Stimulated activated CD4-positive, alpha-beta T cell treated with anti-CD3 and anti-CD28 coated beads, Interleukin-1b, Interleukin-23, amount 100 ng/mL, for 1 hour (primary cell): ENCODE measurements at places on chromosomes 11 and 22.

DNA sequence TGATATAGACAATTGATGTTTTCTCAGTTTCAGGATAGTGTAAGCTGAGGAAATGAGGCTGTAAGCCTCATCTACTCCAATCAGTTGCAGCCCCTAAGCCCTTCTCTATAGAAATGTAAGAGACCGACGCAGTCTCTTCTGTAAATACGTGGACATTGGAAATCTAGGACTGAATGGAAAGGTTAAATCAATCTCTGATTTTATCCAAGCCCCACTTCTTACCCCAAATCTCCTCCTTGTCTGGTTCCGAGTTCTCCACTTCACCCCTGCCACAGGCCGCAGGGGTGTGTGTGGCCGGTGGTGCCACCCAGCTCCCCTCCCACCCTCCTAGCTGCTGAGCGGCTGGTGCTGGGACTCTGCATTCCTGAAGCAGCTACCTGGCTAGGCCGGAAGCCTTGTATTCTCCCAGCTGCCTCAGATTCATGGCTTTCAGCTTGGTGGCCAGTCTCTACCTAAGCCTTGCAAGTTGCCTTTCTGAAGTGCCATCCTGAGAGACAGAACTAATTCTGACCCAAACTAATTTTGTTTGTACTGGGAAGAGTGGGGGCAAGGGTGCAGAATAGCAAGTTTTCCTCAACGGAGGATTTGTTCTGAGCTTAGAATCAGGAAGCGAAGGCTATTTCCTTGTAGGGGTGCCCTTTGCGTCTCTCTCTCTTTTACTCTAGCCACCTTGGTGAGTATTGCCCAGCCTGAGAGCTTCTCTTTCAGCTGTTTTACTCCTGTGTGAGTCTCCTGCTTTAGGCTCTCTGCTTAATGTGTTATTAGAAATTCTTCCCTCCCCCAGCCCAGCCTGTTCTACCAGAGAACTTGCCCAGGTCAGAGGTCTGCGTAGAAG is 749 bp downstream of the VWA5A start:
- DNase-seq, result no peak

DNA sequence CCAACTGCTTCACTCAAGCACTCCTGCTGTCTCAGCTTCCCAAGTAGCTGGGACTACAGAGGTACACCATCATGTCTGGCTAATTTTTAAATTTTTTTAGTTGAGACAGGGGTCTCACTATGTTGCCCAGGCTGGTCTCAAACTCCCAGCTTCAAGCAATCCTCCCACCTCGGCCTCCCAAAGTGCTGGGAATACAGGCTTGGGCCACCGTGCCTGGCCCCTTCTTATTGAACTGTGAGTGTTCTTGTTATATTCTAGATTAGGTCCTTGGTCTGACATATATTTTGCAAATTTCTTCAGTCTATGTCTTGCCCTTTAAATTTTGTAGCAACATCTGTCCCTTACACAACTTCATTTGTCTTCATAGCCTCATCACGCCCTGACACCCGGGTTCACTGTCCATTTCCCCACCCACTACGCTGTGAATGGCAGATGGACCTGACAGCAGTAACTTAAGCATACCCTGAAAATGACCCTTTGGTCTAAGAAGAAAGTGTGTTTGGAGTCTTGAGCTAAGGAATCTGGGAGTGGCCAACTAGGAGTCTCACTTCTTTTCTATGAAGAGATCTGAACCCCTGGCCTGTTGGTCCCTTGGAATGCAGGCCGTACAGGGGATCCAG is 4.2 kb upstream of the FAM118A start:
- DNase-seq, result no peak

- no peak for DNase-seq
Measured at GRCh38 chr22:39504071-39504470, 2.0 kb downstream of the MIEF1 start.

DNA sequence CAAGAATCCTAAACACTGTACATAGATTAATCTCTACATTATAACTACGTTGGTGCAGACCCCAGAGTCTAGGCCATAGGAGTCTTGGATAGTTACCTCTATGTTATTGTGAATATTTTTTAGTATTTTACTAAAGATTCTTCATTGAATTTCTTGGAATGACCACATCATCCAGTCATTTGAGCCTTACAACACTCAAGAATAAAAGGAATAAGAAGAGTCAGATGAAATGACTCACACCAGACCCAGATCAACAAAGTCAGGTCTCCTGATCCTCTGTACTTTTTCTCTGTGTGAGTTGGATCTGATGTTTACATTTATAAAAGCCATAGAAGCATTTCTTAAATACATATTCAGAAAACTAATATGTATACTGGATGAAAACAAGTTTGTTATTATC is 179.2 kb upstream of the ARHGAP20 start:
- no peak for DNase-seq

- no peak for DNase-seq
Measured at GRCh38 chr11:69791276-69792180, 16.4 kb upstream of the FGF4 start.
